ENCODE measurements at places on chromosomes 2 and 18.

DNA sequence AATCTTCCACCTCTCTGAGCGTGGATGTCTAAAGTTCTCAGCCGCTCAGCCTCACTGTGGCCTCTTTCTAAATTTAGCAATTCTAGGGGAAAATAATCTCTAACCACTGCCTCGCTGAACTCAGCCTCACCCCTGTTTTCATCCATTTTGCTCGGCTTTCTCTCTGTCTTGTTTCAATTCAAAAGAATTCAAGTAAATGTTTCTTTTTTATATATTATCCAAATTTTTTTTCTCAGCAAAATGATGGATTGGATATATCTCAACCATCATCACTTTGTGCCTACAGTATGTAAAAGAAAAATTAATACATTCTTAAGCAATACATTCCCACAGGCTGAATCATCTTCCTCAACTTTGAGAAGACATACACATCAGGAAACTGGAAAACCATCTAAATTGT, 24.0 kb upstream of the GALNT5 start:
- peak; percentile 16 for DNase-seq

DNA sequence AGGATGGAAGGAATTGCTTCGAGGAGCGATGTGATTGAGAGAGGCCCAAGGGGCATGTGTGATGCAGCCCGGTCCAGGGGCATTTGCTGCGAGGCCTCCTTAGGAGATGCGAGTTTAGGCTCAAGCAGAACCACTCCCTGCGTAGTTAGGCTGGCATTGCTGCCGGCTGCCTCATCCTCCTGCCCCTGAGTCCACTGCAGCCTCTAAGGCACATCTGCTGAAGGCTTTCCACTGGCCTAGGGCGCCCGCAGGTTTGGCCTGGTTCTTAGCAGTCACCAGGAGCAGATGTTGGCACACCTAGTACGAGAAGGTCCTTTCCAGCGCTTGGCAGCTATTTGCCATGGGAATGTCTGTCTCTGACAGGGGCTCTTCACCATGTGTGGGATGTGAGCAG, 20.7 kb downstream of the INPP5D start:
- DNase-seq, result no peak

DNA sequence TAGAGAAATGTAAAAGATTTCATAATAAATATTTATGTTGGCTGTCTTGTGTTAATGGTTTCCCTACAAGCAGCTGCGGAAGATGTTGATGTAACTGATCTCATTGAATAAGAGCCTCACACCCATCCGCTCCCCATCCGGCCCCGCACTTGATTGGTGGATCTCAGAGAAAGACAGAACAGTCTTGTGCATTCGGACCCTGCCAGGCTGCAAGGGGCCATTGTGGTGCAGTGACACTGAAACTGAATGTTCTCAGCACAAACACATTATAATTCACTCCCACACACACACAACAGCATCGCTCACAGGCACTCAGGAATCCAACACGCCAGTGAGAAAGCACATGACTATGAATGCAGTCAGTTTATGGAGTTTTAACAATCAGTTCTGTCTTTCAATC, 47.8 kb downstream of the PRELID3A start:
- DNase-seq, result no peak

GRCh38 chr18:55839343-55839742, 251.4 kb upstream of the TCF4 start:
- peak; percentile 43 for DNase-seq

GRCh38 chr18:32321826-32322225, 132.0 kb downstream of the MEP1B start:
- no peak for DNase-seq
